ENCODE measurements at places on chromosomes 3 and 15.

- no peak for DNase-seq
Observed at GRCh38 chr15:89101302-89102193, 13.3 kb downstream of the ABHD2 start.

DNA sequence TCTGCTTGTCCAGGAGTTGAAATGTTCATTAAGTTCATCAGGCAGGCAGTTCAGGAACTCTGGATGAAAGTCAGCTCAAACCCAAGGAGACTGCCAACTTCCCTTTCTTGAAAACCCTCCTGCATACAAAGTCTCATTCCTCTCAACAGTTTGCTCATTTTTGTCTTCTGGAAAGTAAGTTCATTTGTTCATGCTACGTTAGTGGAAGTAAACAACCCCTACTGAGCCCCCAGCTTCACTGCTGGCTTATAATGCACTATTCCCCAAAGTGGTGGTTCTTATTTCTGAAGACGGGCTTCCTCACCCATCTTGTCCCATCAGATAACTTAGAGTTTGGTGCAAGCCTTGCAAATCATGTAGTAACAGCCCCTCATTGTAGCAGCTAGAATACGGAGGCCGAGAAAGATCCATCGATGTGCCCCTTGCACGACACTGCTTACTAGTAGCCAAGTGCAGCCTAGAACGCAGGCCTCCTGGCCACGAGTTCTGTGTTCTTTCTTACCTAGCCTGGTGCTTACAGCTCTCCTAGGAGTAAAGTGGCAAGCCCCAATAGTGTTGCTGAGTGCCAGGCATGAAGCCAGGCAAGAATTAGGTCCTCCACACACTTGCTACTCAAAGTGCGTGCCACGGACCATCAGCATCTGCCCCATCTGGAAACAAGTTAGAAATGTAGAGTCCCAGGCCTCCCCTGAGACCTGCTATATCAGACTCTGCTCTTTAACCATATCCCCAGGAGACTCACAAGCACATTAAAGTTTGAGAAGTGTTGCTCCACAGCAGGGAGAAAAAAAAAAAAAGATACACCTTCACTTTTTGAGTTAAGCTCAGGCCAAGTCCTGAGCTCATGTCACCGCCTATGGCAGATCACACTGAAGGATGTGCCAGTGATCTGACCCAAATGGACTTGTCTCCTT is 82.5 kb downstream of the RFTN1 start:
- DNase-seq = no peak

DNA sequence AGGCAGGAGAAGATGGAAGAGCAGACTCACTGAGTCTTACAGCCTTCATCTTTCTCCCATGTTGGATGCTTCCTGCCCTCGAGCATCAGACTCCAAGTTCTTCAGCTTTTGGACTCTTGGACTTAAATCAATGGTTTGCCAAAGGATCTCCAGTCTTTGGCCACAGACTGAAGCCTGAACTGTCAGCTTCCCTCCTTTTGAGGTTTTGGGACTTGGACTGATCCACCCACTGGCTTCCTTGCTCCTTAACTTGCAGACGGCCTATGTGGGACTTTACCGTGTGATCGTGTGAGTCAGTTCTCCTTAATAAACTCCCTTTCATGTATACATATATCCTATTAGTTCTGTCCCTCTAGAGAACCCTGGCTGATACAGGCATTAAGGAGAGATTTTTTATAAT is 62.4 kb upstream of the TNIK start:
- no peak for DNase-seq

GRCh38 chr3:197456261-197457091 is 99.3 kb downstream of the BDH1 start:
- DNase-seq = no peak

GRCh38 chr15:31732726-31733125 is 297.6 kb upstream of the CHRNA7 start:
- no peak for DNase-seq

GRCh38 chr3:136136454-136136853 is 59.7 kb downstream of the MSL2 start:
- peak; percentile 76 for DNase-seq

DNA sequence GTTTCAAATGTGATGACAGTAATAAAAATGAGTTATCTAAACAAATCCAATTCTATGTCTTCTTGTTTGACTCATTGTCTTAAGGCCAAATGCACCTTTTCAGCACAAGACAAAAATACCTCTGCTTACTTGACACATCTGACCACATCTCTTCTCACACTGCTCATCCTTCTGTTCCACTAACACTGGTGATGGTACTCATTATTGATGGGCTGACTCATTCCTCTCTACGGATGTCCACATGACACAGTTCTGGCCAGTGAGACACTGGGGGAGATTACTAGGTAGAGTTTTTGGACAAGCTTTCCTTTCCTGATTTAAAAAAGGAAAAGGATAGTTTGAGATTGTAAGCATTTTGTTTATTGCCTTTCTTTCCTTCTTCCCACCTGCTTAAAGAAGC is 410.6 kb upstream of the THRB start:
- no peak for DNase-seq

All from NCI-H1930 (cell line).